ENCODE measurements at places on chromosomes 5 and 9.

DNA sequence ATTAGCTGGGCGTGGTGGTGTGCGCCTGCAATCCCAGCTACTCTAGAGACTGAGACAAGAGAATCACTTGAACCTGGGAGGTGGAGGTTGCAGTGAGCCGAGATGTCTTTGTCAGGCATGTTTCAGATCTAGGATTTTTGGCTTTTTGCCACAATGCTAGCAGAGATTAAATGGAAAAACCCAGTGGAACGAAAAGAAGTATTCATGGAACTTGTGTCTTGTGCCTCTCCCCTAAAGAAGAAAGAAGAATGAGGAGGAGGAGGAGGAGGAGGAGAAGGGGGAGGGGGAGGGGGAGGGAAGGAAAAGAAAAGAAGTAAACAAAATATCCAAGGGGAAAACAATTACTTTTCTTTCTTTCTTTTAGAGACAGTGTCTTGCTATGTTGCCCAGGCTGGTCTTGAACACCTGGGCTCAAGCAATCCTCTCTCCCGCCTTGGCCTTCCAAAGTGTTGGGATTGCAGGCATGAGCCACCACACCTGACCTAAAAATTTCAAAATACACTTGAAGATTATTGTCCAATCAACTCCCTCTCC is 106.0 kb downstream of the ARRDC3 start:
- DNase-seq: no peak

DNA sequence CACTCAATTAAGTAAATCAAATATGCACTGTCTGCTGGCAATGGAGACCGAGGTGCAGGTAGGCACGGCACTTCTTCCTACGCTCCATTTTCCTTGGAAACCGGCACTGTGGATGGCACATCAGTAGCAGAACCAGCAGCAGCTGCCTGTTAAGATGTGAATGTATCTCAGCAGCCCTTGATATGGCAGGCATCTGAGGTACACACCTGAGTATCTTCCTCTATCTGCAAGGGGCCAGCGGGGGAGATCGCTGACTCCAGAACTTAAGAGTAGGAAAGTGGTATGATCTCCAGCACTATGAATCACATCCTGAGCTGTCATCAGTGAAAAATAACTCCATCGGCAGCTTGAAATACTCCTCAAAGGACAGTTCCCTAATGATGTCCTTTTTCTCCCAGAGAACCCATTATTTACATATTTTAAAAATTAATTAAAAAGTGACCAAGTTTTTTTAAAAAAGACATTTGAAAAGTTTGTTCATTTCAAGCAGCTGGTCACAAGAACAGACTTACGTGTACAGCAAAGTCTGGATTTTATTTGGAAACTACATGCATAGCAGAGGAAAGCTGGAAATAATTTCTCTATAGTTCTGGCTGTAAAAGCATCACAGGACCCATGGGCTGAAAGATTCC is 97.1 kb downstream of the ADAMTS12 start:
- no peak for DNase-seq

GRCh38 chr9:26682796-26683496 is 209.7 kb downstream of the CAAP1 start:
- DNase-seq: no peak

- DNase-seq: no peak
Observed at GRCh38 chr9:111436571-111436970, 47.6 kb downstream of the ECPAS start.

- DNase-seq: no peak
Observed at GRCh38 chr5:8908055-8908683, 637.7 kb downstream of the SEMA5A start.

GRCh38 chr9:34179213-34180136 is 632 bp downstream of the UBAP1 start:
- DNase-seq: no peak

GRCh38 chr5:66769839-66770617 is 173.8 kb downstream of the MAST4 start:
- DNase-seq: no peak

DNA sequence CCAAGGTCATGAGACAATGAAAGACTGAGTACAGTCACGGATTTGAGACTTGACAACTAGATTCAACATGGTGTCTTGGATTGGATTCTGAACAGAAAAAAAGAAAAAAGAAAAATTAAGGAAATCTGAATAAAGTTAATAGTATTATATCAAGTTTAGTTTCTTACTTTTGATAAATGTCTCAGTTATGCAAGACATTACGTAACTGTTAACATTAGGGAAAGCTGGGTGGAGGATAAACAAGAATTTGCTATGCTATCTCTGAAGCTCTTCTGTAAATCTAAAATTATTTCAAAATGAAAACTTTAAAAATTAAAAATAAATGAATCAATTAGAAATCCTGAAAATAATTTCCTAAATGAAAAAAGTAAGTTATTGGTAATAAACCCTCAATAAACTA is 14.4 kb upstream of the DCAF12 start:
- no peak for DNase-seq

DNA sequence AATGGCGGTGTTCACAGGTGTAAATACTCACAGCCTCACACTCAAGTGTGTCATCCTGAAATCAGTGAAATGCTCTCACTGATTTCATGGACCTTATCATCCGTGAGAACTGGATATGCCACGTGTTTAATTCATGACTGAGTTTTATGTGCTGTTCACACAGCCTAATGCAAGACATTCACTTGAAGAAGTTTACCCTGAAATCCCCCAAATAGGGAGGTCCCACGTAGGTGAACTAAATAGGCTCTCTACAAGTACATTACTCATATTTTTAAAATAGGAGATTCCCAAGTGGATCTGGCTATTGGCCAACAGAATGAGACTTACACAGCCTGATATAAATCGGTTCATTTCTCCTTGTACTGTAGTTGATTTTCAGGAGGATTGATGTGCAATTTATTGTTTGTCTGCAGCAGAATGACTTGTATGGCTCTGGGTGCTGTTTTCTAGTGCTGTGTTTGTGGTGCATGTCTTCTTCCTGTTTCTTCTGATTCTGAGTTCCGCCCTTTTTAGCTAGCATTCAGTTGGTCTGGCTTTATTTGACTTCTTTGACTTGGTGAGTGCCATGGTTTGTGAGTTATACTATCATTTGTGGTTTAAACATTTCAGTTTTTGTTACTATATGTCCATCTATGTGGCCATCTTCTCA is 25.1 kb downstream of the TRIO start:
- no peak for DNase-seq

DNA sequence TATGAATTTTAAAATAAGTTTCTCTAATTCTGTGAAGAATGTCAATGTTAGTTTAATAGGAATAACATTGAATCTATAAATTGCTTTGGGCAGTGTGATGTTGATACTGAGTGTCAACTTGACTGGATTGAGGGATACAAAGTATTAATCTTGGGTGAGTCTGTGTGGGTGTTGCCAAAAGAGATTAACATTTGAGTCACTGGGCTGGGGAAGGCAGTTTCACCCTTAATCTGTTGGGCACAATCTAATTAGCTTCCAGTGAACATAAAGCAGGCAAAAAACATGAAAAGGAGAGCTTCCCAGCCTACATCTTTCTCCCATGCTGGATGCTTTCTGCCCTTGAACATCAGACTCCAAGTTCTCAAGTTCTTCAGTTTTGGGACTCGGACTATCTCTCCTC is 832.0 kb upstream of the ARRDC3 start:
- no peak for DNase-seq

DNA sequence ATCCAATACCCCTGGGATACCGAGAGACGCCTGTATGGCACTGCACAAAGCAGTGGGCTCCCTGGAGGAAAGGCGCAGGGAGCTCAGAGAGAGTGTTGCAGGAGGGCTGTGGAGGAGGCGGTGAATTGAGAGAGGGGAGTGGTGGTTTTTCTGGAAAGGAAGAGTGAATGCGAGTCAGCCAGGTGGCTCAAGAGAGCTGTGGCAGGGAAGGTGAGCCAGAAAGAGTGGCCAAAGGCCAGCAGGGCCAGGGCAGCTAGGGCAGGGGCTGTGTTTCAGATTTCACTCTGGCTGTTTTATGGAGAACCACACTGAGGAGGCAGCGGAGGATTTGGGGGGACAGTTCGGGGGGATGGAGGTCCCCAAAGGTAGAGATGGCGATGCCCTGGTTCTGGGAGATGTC is 13.0 kb upstream of the DAB2IP start:
- DNase-seq: no peak

GRCh38 chr5:157157293-157157891 is 8.7 kb downstream of the GARIN3 start:
- no peak for DNase-seq

- DNase-seq: no peak
Observed at GRCh38 chr5:79774855-79775237, 85.2 kb downstream of the CMYA5 start.

DNA sequence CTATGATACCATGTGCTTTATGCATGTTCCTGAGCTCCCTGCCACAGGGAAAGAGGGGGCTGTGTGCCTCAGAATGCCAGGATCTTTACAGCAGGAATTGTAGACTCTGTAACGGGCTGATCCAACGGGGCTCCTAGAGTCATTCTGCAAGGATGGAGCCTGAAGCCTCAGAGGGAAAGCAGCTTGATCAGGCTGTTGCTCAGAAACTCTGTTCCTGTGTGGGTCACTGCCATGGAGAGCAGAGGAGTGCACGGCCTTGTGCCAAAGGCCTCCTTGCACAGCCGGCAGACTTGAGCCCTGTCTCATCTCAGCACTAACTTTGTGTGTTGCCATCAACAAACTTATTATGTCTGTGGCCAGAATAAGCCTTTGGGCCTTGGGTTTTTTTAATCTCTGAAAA is 51.8 kb downstream of the AMBP start:
- no peak for DNase-seq

GRCh38 chr5:118015511-118015910 is 972.8 kb downstream of the DTWD2 start:
- DNase-seq: no peak

Measured in stimulated activated naive CD4-positive, alpha-beta T cell treated with Interleukin-2 at 50 U/mL for 16 hours (primary cell).